Mucosa of descending colon (tissue), 3 donors: ENCODE measurements at places on chromosomes 2 and 18.

- no peak for DNase-seq
These were observed 10.0 kb downstream of the FHOD3 start for GRCh38 chr18:36307513-36307912.

DNA sequence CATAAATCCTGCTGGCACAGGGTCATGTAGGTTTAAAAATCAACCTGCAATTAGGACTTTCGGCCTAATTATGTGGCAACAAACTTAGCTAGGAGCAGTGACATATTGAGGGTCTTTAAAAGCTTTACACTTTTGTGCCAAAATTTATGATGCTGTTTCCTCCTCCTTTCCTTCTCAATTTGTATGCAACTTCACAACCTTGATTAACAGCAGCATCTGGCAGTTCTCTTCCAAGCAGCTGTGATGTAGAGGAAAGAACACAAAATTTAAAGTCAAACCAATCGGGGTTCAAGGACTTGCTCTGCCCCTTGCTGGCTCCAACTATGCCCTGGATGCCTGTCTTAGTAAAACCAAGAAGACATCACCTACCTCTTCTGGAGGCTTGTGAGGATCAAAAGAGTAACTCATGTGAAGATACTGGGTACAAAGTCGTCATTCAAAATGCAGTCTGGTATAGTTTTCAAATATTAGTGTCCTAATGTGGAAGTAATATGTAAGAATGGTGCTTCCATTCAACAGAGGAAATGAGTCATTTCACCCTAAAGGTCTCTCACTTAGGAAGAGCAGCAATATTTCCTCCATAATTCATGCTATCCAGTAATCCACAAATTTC lies 94.7 kb downstream of the ANKRD44 start:
- DNase-seq: no peak

GRCh38 chr2:140975237-140975636 lies 1155.6 kb downstream of the LRP1B start:
- DNase-seq: no peak

- no peak for DNase-seq
These were observed 18.9 kb downstream of the LTBP1 start for GRCh38 chr2:32965523-32966171.

DNA sequence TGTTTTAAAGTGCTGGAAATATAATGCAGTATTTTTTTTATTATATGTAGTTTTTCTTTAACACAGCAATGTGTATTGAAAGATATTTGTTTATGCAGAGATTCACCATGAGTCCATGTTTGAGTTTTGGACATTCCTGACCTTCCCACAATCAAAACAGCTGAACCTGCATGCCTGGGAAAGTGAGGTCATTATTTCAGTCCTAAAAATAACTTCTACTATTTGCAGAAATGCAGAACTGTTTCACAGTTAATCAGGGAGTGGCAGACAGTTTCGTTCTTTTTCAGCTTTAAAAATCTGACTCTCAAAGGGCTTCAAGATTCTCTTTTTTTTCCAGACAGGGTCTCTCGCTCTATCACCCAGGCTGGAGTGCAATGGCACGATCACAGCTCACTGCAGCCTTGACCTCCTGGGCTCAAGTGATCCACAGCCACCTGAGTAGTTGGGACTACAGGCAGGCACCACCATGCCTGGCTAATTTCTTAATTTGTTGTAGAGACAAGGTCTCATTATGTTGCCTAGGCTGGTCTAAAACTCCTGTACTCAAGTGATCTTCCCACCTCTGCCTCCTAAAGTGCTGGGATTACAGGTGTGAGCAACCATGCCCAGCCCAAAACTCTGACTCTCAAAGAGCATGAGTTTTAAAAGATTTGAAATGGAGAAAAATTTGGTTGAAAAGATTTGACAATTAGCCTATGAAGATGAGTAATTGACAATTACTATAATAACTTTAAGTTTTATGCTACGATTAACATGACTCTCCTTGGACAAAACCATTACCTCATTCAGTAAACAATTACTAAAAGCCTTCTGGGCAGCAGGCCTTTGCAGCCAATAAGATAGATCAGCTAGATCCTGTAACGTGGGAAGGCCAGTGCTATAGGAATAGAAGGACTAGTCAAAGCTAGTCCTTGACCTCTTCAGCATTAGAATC lies 5.0 kb upstream of the MYL12B start:
- DNase-seq: no peak

GRCh38 chr2:673615-674320 lies 3.4 kb downstream of the TMEM18 start:
- DNase-seq: no peak

- peak; percentile 69 for DNase-seq
These were observed at the start of gene AGXT for GRCh38 chr2:240868286-240869108. AGXT (plus strand) TSS chr2:240868824; CDS start chr2:240868866, 42 bp downstream.

DNA sequence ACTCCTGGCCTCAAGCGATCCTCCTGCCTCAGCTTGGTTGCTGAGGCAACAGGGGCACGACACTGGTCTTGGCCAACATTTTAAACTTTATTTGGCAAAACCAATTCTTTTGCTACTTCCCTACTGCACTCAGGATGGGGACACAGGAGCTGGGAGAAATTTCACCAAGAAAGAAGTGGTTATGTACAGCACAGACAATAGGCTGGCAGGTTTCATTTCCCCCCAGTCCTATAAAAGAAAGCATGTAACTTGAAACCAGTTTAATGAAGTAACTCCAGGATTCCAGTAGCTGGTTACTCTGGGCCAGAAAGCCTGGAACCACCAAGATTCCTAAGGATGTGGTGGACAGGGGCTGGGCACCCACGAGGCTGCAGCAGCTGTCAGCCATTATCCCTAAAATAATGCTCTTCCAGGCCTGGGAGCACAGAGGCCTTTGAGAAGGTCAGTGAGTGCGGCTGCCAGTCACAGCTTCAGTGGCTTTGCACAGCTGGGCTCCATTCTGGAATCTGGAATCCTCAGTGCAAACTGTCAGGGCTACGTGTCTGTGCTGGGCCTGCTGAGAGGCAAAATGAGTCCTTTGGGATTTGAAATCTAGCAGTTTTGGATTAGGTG lies 142.3 kb upstream of the ITGA6 start:
- DNase-seq: no peak

GRCh38 chr2:215277944-215278343 lies 33.9 kb upstream of the ATIC start:
- no peak for DNase-seq

GRCh38 chr2:55526174-55526573 lies 6.7 kb downstream of the CFAP36 start:
- no peak for DNase-seq

GRCh38 chr18:48317781-48318381 lies 91.3 kb downstream of the ZBTB7C start:
- no peak for DNase-seq

DNA sequence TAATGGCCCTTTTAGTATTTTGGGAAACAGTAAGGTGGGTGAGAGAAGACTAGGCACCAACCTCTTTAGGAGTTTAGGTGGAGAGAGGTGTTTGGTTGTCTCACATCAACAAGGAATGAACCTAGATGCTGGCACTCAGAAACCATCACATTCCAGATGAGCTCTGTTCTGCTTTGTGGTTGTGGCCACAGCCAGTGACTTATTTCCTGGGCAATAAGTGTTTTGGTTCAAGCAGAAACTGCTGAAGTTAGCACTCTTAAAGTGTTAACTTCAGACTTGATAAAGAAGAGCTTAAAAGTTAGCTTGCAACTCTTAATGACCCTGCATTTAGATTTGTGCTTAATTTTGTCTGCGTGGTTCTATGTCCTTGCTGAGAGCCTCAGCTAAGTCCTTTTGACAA lies 929.2 kb downstream of the SLC4A3 start:
- DNase-seq: no peak

DNA sequence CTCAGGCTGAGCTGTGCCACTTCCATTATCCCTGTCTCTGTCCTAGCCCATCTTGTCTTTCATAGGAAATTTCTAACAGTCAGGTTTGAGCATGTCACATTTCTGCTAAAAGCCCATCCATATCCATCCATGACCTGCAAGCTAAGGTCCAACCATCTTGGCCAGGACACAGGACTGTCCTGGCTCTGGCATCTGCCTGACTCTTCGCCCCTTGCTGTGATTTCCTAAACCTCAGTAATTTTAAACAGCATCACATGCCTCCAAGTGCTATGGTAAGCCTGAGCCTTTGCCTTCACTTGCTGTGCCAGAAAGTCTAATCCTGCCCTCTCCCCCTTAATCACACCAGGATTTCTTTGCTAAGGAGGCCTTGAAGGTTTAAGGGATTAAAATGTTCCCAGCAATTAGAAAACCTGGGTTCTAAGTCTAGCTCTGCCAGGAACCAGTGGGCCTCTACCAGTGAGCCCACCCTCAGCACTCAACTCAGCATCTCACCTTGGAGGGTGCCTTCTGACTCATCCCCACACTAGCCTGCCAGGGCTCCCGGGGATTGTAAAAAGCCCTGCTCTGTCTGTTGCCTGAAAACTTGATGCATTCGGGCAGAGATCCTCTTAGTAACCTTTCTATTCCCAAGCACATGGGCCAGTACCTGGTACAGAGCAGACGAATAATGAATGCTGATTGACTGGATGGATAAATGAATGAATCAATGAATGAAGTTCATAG lies 411.0 kb downstream of the LRATD1 start:
- DNase-seq: no peak

- no peak for DNase-seq
These were observed 208.4 kb downstream of the SNTG2 start for GRCh38 chr2:1159013-1159412.

- no peak for DNase-seq
These were observed 58.0 kb upstream of the PEX13 start for GRCh38 chr2:60959501-60959900.

DNA sequence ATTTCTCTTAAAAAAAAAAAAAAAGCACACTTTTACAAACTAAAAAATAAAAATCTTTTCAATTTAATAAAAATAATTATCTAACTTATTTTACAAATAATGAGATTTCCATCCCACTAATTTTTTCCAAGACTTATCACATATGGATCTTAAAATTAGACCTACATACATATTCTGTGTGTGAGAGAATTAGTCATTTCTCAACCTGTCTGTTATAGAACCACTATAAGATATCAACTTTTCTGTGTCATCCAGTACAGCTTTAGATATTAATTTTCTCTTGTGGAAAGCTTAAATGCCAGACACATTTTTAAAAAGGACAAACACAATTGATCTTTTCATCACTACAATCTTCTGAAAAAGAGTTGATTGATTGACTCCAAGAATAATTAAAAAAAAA lies 38.1 kb downstream of the FANCL start:
- no peak for DNase-seq

DNA sequence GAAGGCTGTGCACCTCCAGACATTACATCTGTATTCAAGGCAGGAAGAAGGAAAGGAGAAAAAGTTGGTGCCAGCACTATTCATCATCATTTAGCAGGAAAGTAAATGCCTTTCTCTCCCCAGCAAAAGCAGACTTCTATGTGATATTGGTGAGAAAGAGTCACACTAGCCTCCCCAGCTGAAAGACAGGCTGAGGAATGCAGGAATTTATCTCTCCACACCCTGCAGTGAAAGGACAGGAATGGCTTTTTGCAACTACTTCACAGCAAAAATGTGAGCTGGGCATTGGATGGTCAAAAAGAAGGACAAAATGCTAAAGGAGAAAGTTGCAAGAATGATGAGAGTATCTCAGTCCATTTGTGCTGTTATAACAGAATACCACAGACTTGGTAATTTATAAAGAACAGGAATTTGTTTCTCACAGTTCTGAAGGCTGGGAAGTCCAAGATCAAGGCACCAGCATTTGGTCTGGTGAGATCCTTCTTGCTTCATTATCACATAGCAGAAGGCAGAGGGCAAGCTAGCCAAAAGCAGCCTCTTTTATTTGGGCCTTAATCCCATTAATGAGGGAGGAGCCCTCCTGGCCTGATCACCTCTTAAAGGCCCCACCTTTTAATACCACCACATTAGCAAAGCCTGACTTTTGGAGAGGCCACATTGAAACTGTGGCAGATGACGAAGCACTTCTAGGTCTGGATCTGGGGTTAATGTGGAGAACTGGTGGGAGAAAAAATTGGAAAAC lies 388.1 kb upstream of the SLC14A2 start:
- no peak for DNase-seq

DNA sequence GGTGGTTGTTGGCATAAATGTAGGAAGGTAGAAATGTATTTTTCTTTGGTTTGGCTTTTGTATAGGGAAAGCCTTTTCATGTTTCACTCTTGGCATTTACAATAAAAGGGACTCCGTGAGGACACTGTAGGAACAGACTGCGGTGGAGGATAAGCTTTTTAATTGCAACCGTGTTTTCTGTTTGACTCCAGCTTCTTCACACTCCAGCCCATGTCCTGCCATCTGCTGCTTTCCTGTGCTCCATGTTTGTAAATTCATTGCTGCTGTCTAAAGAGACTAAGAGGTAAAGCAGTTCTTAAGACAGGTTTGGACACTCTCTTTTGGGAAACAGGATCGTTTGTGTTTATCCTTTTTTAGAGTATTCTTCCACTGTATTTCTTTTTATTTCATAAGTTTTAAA lies 33.3 kb downstream of the WDR75 start:
- DNase-seq: no peak

- DNase-seq: peak; percentile 91
These were observed 628 bp upstream of the PTPN2 start for GRCh38 chr18:12884406-12885323.

DNA sequence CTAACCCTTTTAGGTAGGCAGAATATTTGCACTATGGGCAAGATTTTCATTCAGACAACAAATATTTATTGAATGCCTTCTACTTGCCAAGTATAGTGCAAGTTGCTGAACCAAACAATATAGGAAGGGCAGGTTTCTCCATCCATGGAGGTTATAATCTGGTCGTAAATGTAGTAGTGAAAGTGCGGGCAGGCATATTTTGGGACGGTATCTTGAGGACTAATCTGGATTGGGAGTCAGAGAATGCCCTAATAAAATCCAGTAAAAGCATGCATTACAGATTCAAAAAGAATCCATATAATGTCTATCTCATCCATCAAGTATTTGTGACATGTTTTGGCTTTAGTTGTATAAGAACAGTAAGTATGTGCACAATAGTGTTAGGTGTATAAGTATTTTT lies 1.7 kb upstream of the NDUFV2 start:
- DNase-seq: no peak

GRCh38 chr2:24920809-24921441 lies 888 bp upstream of the ADCY3 start:
- DNase-seq: no peak

DNA sequence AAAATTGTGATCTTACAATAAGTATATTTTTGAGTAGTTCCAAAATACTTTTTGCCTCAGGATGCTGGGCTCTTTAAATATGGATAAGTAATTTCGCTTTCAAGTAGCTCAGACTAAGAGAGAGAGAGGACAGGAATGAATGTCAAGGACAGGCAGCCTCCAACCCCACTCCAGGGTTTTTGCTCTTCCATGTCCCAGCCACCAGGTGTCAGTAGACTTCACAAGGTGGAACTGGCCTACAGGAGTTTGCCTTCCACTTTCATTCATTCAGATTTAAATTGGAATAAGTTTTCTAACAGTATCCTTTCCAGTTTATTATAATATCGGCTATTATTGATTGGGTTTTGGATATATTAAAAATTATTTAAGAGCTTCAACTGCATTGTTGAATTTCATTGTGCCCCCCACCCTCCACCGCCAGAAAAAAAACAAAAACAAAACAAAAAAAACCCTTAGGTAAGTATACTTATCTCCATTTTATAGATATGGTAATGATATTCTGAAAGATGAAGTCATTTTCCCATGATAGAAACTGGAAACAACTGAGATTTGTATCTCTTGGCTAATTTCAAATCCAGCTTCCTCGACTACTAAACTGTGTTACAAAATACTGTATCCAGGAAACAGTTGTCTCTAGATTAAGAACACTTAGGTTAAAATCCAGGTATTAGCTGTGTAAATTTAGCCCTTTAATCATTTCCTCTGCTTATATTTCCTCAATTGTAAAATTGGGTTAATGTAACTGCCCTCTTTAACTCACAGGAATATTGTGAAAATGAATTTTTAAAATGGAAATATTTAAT lies 793.1 kb downstream of the ERBB4 start:
- DNase-seq: peak; percentile 45
